ENCODE measurements at places on chromosomes 1 and 21. TPM values are rescaled to one million over a fixed set of nuclear protein-coding genes. Genes with fewer than 3 reads are reported as not detected.

The PROX1 gene
- 0.19 TPM for total RNA-seq

The SLFNL1 gene
- total RNA-seq = 0.02 TPM

The WNT9A gene
- 5.0 TPM for total RNA-seq

The FNBP1L gene
- total RNA-seq = 30.0 TPM

The CHRNB2 gene
- 0.48 TPM for total RNA-seq

The RSPO1 gene
- 0.12 TPM for total RNA-seq

The INSRR gene
- total RNA-seq = not detected

The PGLYRP3 gene
- total RNA-seq = not detected

The FCRL4 gene
- total RNA-seq = not detected

The SRGAP2B gene
- 13.3 TPM for total RNA-seq

The RORC gene
- 0.04 TPM for total RNA-seq

The ANGPTL3 gene
- total RNA-seq = not detected

The PTPRC gene
- total RNA-seq = not detected

The ZNF683 gene
- total RNA-seq = not detected

The ISG20L2 gene
- 40.1 TPM for total RNA-seq

The C1orf94 gene
- total RNA-seq = not detected

The GJB3 gene
- 16.9 TPM for total RNA-seq

The PLA2G2F gene
- not detected for total RNA-seq

The CENPS gene
- 27.4 TPM for total RNA-seq

The SPRR4 gene
- not detected for total RNA-seq

The CD1C gene
- not detected for total RNA-seq

The KRTAP21-2 gene
- total RNA-seq = not detected

The SYT11 gene
- 1.3 TPM for total RNA-seq

The ZBTB8B gene
- not detected for total RNA-seq

The SLC2A5 gene
- total RNA-seq = 0.62 TPM

The PPP2R5A gene
- 22.9 TPM for total RNA-seq

The ZYG11A gene
- total RNA-seq = 2.0 TPM

The FBXO28 gene
- total RNA-seq = 34.1 TPM

The TMEM201 gene
- 14.5 TPM for total RNA-seq

The HECTD3 gene
- 19.2 TPM for total RNA-seq

The FMO4 gene
- 0.51 TPM for total RNA-seq

The PGD gene
- 1,308 TPM for total RNA-seq

The AIM2 gene
- total RNA-seq = not detected

The VPS72 gene
- 49.8 TPM for total RNA-seq

The CHIA gene
- total RNA-seq = not detected

The GBP4 gene
- 0.01 TPM for total RNA-seq

The PDE9A gene
- 1.0 TPM for total RNA-seq

The MYBPH gene
- not detected for total RNA-seq

The PCP4L1 gene
- not detected for total RNA-seq

The GPR52 gene
- total RNA-seq = not detected

The MCOLN2 gene
- 2.1 TPM for total RNA-seq

The KCNN3 gene
- total RNA-seq = 0.02 TPM

The IGSF21 gene
- total RNA-seq = not detected

The CD160 gene
- total RNA-seq = not detected

The KIF1B gene
- 16.0 TPM for total RNA-seq

The TRPM2 gene
- total RNA-seq = 7.8 TPM
